ENCODE measurements at places on chromosomes 6 and 20.
A peak's percentile ranks its signal among the peaks of the same experiment; 100 is the strongest.

- peak; percentile 78 for DNase-seq
Observed at GRCh38 chr6:18277237-18278006, 13.1 kb upstream of the DEK start.

DNA sequence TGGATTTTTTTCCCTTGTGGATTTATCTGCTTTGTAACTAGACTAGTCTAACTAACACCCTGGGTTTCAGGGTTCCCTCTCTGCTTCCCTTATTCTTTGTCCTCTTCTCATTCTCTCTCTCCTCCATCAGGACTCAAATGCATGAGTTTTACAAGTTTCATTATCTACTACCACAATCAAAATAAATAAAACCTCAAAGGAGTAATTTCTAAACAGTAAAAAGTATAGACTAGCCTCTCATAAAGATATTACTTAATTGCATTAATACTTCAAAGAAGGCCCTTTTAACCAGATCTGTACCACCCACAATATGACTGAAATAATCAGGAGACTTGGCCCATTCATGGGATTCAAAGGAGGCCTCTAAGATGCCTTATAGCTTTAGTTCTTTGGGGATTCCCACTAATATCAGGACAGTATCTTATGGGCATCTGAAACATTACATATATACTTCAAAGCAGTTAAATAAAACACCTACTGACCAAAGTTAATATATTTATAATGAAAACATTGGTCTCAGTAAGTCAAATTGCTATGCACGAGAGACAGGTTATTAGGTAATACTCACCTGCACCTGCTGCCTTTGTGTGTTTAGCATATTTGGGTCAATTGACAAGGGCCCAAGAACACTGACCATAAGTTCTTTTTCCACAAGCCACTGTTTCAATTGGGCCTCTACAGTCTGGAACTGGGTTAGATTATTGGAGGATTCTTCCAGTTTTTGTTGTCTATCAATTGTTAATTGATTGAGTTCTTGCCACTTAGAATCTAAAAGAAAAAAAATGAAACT is 85.7 kb downstream of the DST start:
- DNase-seq = no peak

- no peak for DNase-seq
Observed at GRCh38 chr20:41998539-41999341, 380.6 kb upstream of the CHD6 start.

DNA sequence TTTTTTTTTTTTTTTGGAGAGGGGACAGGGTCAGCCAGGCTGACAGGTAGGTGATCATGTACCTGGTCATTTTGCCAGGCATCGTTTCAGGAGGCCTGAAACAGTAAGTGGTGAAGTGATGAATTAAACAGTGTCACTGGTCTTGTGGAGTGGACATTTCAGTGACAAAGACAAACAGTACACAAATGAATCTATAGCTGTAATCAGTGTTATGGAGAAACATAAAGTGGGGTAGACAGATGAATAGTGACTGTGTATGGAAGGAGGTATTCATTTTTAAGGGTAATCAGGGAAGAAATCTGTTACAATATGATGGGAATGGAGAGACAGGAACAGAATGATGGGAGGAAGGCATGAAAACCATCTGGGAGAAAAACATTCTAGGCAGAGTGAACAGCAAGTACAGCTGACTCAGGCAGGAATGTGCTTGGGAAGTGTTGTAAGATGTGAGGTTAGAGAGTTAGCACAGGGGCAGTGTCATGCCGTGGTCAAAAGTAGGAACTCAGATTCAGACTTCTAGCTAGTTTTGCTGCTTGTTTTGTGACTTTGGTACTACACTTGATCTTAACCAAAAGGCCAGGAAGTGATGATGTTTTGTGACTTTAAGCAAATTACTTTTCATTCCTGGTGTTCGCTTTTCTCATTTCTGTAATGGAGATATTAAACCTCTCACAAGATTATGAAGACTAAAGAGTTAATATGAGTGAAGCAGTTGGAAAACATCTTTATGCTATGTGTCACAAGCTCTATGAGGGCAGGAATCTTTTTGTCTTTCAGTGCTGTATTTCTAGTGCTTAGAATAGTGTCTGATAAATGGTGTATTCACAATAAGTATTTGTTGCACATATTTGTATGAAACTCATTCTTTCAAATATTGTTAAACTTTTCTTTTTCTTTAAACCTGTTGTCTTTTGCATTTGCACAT is 43.4 kb downstream of the QKI start:
- DNase-seq = no peak

GRCh38 chr6:126614642-126615504 is 275.0 kb downstream of the CENPW start:
- no peak for DNase-seq

DNA sequence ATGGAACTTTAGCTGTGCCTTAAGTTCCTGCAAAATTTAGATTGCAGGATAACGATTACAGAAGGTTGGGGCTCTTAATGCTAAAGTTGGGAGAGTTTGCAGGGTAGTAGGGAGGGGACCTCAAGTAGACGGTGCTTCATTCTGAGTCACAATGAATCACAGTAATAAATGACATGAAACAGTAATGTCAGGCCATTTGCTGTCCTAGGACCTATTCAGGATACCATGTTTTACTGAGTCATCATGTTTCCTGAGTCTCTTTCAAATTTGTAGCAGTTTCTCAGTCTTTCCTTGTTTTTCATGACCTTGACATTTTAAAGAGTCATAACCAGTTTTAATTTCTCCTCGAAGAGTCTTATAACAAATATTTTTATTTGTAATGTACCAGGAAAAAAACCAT is 406.9 kb upstream of the MAP3K7 start:
- no peak for DNase-seq

DNA sequence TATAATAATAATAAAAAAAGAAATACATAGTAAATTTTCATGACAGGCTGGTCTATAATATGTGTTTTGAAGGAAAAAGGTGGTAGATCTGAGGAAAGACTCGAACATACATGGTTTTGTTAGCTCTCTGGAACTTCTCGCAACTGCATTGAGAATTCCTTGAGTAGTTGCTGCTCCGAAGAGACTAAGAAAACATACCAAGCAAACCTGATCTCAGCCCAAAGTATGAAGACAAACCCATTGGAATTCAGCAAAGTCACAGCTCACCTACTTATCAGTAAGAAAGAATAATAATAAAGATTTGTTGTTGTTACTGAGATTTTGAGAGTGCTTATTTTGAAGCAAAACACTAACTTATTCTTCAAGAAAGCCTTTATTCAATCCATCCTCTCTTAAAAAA is 1107.1 kb upstream of the EYS start:
- DNase-seq = no peak

DNA sequence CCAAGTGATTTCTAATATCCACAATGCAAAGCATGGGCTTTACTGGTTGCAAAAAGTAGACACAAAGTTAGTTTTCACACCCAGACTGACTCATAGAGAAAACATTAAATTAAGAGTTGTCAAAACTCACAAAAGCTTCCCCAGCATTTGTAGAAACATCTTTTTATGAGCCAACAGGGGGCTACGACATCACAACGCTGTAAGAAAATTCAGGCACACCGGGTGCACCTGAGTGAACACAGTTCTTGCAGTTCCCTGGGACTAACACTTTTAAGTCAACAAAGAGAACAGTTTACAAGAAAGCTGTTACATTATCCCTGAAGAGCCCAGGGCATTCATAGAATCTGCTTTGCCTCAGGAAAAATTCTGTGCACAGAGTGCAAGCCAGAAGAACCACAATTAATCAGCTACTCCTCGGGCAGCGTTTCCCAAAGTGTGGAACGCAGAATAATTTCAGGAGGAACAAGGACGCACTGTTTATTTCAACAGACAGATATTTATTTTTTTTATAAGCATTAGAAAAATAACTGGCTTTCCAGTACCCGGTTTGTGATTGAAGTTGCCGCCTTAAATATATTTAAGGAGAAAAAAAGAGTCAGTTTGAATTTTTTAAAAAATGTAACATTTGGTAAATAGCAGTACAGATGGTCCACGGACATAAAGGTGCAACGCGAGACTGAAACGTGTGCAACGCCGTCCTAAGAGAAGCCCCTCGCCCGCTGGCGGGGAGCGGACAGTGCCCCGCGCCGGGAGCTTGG is 1.2 kb downstream of the NCOA5 start:
- no peak for DNase-seq

GRCh38 chr20:15111654-15112053 is 774.2 kb upstream of the FLRT3 start:
- no peak for DNase-seq

- no peak for DNase-seq
Observed at GRCh38 chr6:157561414-157561790, 180.4 kb downstream of the ZDHHC14 start.

GRCh38 chr20:51631011-51631950 is 88.8 kb upstream of the NFATC2 start:
- peak; percentile 84 for DNase-seq

GRCh38 chr6:34912715-34913464 is 23.8 kb downstream of the ANKS1A start:
- no peak for DNase-seq

DNA sequence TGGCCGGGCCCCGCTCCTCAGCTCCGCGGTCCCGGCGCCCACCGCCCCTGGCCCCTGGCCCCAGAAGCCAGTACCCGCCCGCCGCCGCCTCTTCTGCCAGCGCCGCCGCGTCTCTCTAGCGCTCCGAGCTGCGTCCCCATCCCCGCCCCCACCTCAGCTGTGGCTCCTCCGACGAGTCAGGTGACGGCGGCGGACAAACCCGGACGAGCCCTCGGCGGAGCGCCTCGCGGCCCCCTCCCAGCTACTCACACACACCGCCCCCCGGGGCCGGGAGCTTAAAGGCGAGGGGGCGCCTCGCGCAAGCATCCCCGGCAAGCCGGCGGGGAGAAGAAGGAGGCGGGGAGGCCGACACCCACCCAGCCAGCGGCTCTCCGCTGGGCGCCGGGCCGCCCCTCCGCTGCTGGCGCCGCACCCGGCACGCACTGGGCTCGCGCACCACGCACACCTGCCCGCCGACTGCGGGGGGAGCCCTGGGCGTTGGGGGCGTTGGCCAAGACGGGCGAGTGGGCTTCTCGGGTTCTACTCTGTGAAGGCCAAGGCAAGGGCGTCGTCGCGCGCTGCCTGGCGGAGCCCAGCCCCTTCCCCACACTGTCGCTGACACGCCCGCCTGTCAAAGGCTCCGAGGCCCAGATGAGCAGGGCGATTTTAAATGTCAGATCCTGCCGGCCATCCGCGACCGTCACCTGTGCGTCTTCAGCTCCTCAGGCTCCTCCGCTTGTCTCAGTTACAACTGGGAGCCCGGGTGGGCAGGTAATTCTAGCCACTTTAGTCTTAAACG is at the start of gene SNAP91:
SNAP91 (minus strand) TSS at position 132 of the 778 bp plus-strand sequence. CDS start 1,174 bp downstream, outside the sequence.
- DNase-seq = no peak
